ENCODE measurements at places on chromosomes 6 and 20.

DNA sequence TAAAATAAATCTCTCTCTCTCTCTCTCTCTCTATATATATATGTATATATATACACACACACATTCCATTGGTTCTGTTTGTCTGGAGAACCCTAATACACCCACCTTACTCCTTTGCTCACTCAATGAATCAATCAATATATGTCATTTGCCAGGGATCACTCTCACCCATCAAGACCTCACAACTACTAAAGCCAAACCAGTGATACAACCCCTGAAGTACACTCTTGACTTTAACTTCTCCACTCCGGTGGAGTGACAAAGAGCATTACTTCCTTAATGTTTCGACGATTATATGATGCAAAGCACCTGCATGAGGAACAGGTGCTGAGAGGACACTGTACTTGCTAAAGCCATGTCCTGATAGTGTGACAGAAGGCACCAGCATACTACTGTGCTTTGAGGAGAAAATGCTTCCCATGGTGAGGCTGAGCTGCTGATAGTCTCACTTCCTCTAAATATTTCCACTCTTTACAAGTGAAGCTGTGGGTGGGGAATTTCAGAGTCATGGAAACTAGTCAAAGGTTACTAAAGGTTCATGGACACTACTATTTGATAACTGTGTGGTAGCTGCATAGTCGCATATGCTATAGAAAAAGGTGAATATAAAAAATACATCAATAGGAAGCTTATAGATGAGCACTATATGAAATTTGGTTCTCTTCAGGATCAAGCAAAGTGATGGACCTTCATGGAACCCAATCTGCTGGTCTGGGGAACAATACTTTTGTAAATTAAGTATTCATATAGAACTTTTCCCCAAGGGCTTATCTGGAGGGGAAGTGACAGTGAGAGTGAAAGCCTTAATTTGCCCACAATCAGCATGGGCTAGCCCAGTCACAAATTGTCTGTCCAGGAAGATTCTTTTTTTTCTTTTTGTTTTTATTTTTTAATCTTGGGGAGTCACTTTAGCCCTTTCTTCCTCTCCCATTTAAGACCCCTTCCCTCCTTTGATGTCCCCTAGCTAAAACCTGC lies 141.9 kb upstream of the NEDD9 start:
- peak; percentile 96 for DNase-seq

DNA sequence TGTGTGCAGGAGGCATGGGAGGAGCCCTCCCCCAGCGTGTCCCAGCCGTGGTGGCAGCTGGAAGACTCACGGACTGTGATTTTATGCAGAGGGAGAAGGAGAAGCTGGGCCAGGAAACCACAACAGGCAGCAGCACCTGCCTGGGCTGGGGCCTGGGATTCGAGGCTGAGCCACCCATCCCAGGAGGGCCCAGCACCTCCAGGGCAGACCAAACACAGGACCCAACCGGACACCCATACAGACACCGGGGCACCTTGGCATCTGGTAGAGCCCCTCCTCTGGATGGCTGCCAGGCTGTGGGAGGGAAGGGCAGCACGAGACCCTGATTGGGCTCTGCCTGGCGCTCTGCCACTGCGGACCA lies 41.7 kb upstream of the CHRNA4 start:
- no peak for DNase-seq

- DNase-seq = no peak
These were observed 165.9 kb downstream of the NRN1 start for GRCh38 chr6:5840734-5841390.

DNA sequence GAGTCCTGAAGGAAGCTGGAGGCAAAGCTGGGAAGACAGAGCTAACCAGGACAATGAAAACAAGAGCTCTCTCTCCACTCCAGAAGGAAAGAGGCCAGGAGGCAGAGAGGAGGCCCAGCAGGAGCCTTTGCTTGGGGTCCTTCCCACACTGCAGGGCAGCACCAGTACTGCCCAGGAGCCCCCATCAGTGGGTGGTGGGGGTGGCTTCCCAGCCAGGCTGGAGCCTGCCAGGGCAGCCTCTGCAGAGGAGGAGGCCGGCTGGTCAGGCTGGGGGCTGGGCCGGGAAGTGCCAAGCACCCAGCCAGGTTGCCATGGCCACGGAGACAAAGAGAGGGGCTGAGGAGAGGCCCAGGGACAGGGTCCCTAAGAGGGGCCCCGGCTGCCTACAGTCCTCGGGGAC lies 33.4 kb downstream of the PREX1 start:
- no peak for DNase-seq

GRCh38 chr6:36289281-36289878 lies 19.5 kb downstream of the PNPLA1 start:
- no peak for DNase-seq

GRCh38 chr6:111070105-111071005 lies 16.9 kb upstream of the SLC16A10 start:
- DNase-seq = peak; percentile 46

- DNase-seq = no peak
These were observed 292.3 kb downstream of the RFPL4B start for GRCh38 chr6:112639391-112639831.

DNA sequence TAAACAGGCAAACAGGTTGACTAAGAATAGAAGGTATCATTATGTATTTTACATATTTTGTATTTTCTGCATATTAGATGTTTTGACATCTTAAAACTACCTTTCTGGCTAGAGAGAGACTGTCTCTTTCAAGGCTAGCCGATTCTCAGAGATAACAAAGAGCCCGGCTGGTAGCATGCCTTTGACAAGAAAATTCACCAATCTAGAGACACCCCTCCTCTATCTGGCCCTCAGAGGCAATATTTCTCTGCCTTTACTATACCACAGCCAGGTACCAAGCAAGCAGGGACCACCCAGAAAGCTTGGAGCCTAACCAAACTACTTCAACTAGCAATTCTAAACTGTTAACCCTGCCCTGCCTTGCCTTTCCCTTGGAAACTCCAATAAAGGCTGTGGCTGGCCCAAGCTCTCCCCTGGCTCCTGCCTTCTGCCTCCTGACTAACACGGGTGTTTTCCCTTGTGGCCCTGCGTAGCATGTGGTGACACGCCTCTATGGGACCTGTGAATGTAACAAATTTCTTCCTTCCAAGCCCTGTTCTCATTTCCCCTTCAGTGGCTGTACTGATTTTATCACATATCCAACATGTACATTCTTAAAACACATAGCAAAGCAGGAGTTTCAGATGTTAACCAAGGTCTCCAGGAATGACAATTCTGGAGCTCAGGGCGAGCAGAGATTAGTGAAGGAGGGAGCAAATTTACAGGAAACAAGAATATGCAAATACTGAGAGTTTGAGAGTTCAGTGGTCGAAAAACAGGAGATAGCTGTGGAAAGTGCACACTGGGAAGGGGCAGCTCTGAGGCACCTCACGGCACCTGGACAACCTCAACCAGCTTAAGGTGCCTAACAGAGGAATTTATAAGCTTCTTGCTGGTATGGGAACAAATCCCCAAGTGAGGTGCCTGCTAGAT lies 120.8 kb downstream of the BACH2 start:
- DNase-seq = peak; percentile 88

GRCh38 chr20:46557231-46557956 lies 6.9 kb upstream of the OCSTAMP start:
- peak; percentile 87 for DNase-seq

- DNase-seq = peak; percentile 83
These were observed 108.4 kb upstream of the PRSS16 start for GRCh38 chr6:27138837-27139755.

DNA sequence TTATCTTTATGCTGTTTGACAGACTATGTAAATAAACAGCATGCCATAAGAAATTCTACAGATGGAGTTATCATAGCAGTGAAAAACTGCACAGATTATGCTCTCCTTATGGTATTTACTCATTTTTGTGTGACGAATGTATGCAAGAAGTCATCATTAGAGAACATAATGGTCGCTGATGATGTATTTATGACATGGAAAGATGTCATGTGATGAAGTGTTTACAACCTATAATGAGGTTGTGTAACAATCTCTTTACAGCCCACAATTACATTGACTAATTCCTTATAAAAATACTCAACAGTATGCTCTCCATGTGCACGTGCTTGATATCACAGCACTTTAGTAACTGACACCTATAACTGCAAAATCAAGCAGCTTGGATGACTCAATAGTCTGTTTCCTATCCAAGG lies 192.4 kb downstream of the BMP2 start:
- no peak for DNase-seq

DNA sequence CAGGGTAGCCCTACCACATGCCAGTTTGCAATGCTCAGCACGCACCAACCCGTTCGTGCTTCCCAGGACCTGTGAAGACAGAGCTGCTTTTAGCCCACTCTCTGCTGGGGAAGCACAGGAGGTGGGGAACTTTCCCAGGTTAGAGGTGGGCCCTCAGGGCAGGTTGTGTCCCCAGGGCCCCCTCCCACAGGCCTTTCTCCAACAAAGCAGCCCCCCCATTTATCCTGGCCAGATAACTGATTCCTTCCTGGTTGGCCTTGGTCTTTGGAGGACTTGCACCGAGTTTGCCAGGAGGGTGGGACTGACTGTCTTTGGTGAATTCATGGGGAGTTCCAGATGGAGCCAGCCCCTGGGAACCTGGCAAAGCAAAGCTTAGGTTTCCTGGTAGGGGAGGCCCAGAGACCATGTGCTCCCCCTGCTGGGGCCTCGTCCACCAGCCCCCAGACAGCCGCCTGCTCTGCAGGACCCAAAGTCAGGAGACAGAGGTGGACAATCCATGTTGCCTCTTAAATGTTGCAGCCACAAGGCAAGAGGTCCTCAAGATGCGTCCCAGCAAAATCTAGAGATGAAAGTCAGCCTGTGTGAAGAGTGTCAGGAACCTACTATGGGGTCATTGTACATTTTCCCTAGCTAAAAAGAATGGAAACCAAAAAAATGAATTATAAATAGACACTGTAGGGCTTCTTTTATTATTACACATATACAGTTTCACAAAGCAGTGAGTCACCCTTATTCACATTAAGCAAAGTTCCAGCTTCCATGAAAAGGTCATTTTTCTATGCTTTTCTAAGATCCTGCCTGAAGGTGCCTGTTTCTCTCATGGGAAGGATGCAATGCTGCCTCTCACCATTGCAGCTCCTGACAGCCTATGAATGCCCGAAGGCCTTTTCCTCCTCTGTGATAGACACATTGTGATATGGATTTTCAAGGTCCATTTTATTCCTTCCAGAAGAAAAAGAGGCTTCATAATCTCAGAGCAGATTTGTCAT lies 497.8 kb downstream of the PREX1 start:
- no peak for DNase-seq

- DNase-seq = peak; percentile 44
These were observed 314.0 kb upstream of the RSPO3 start for GRCh38 chr6:126804332-126805064.

- no peak for DNase-seq
These were observed 47.9 kb downstream of the KHDC1L start for GRCh38 chr6:73177221-73177944.

DNA sequence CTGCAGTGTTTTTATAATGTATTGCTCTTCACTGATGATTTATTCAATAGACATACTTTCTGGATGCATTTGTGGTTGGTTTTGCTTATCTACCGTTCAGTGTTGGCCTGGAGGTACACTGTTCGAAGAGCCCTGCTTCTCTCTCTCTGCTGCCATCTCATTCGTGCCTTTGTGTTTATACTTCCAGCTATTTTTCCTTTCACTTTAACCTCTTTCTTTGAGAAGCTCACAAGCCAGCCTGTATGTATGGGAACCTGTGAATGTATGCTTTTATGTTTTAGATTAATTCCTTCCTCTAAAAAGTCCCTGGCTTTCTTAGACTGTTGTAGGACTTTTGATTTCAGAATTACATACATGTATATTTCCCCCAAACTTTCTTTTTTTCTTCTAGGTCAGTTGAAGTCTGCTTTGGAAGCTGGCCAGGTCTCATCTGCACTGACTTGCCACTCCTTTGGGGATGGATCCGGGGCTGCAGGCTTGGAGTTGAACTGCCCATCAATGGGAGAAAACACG lies 83.0 kb downstream of the SCAND1 start:
- DNase-seq = no peak

DNA sequence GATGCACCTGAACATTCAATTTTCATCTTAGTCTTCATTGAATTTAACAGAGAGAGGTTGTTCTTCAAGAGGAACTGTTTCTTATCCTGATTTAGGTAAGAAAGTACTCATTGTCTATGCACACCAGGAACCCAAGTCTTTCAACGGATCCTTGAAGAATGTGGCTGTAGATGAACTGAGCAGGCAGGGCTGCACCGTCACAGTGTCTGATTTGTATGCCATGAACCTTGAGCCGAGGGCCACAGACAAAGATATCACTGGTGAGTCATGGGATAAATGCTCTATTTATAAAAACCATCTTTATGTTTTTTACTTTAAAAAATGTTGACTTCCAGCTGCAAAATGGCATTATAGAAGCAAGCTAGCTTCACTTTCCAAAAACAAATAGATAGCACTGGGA lies 10.2 kb downstream of the NQO2 start:
- DNase-seq = no peak

GRCh38 chr20:38198238-38198861 lies 33.3 kb upstream of the TGM2 start:
- no peak for DNase-seq

- DNase-seq = no peak
These were observed 83.2 kb downstream of the SHLD1 start for GRCh38 chr20:5833309-5833941.

DNA sequence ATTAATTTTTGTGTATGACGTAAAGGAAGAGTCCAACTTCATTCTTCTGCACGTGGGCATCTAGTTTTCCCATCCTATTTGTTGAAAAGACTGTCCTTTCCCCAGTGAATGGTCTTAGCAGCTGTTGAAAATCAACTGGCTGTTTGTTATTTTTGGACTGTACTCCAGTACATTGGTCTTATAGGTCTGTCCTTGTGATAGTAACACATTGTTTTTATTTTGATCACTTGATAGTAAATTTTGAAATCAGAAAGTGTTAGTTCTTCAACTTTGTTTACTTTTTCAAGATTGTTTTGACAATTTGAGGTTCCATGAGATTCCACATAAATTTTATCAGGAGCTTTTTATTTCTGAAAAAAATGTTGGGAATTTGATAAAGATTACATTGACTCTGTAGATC lies 280.2 kb upstream of the FOXQ1 start:
- DNase-seq = no peak

DNA sequence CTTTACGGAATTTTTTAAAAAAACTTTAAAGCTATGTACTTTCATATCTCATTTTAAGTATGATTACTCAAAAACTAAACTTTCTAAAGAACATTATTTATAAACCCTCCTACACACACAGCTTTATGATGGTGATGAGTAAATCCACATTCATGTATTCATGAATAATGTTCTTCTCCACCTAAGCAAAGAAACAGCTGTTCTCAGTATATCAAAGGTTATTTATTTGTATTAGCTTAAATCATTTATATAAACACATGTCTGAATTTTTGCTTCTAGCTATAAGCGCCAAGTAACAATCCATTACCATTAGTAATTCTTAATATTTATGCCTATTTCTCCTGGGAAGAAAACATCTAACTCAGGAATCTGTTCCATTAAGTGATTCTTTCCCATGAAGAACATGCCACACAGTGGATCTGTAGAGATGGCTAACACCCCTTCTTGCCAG lies 63.3 kb downstream of the SMLR1 start:
- peak; percentile 80 for DNase-seq

- DNase-seq = peak; percentile 87
These were observed 34.0 kb downstream of the VEGFA start for GRCh38 chr6:43803783-43804549.

Data from suppressor macrophage treated with lipopolysaccharide for 1 hour (primary cell).